ENCODE measurements at places on chromosomes 16 and 17.
A peak's percentile ranks its signal among the peaks of the same experiment; 100 is the strongest.

DNA sequence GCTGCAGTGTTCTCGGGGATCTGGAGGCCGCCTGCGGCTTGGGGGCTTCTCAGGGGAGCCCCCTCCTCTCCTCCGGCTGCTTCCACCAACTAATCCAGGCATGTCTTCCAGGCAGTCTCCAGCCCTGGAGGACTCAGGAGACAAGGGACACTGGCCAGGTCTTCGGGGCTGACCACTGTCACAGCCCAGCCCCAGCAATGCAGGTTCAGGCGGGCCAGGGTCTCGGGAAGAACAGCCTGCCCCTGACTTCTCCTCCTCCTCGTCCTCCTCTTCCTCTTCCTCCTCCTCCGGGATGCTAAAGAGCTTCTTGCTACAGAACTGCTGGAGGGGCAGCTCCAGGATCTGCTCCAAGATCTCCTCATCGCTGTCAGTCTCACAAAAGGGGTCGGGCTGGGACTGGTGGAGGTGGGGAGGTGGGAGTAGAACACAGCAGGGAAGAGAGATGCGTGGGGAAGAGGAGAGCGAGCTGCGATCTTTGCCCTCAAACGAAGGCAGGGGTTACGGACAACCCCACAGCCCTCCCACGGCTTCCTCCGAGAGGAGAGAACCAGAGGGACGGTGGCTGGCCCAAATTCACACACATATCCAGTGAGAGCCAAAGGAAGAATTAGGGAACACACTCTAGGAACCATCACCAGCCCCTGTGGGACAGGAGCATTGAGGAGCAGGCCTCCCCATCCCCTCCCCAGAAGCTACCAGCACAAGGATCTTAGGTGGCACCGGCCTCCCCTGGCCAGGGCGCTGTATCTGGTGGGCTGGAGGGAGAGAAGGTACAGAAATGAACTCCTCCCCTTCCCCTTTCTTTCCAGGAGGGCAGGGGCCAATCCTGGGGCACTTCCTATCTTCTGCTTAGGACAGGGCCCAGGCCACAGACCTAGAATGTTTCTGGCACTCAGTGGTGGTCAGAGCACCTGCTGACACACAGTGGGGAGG is 19.3 kb downstream of the TSPOAP1 start:
- no peak for DNase-seq

DNA sequence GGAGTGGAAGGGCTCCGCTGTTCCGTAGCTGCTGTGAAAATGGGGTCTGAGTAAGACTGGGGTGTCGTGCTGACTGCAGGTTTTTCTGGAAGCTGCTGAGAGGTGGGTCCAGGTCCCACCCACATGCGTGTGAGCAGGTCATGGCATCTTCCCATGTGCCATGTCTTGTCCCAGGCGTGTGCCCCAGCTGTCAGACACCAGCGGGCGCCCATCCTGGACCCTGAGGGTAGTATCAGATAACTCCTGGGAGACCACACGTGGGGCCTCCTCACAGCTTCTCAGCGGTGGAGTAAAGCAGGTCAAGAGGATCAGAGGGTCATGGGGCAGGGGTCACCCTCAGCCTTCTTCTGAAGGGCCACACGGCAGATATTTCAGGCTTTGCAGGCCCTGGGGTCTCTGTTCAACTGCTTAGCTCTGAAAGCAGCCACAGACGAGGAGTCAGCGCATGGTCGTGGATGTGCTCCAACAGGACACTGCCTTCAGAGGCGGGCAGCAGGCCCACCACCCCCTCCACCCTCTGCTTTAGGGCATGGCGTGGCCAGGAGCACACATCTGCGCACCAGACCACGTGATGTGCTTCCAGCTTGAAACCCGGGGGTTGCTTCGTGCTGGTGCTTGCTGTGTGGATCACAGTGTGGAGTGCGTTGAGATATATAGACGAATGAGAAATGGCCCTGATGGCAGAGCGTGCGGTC is 68.7 kb downstream of the BANP start:
- DNase-seq = no peak

- no peak for DNase-seq
These were observed 46.3 kb downstream of the ZNF18 start for GRCh38 chr17:11950771-11951519.

GRCh38 chr16:89011909-89012621 is 35.1 kb upstream of the CBFA2T3 start:
- DNase-seq = no peak

GRCh38 chr17:37488607-37489196 is 989 bp upstream of the DUSP14 start:
- DNase-seq = peak; percentile 36

DNA sequence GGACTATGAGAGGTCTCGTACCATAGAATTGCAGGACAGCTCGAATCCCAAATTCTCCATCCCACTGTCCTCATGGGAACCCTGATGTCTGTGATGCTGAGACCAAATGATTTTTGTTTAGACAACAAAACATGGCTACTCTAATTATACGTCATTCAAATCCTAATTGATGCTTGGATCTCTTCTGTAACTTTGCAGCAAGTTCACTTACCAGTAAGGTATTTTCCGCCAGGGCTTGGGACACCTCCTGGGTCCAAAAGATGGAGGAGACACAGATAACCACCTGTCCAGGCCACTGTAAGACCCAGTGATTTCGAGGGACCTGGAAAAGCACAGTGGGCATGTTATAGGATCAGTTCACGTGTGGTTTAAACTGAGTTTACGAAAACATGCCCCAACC is 92.8 kb downstream of the DNAH3 start:
- no peak for DNase-seq

- no peak for DNase-seq
These were observed 474.3 kb upstream of the TOM1L1 start for GRCh38 chr17:54426296-54426886.

DNA sequence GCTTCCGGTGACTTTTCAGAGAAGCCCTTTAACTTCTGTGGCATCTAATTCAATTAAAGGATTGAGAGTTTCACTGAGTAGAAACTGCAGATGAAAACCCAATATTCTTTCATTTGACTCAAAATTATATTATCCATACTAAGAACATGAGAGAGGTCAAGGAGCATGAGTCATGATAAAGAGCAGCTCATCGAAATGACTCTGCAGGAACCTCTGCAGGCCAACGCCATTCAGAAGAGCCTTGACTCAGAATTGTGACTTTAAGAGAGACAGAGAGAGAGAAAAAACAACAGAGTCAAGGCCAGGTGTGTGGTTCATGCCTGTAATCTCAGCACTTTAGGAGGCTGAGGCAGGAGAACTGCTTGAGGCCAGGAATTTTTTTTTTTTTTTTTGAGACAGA is 417.2 kb upstream of the XYLT1 start:
- DNase-seq = no peak

DNA sequence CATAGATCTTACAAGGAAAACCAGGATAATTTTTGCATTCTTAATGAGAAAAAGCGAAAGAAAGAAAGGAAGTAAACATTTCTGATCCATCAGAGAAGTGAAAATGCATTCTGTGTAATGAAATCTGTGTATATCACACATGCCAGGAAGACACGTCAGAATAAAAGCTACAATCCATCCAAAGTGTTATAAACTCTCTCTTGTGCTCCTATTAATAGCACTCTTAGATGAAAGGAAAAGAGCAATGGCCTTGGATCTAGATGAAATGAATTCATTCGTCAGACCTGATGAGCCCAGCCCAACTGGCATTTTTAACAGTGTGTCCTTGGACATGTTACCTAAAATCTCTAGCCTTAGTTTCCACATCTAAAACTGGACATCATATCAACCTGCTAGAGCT is 885.5 kb downstream of the CDH11 start:
- no peak for DNase-seq

DNA sequence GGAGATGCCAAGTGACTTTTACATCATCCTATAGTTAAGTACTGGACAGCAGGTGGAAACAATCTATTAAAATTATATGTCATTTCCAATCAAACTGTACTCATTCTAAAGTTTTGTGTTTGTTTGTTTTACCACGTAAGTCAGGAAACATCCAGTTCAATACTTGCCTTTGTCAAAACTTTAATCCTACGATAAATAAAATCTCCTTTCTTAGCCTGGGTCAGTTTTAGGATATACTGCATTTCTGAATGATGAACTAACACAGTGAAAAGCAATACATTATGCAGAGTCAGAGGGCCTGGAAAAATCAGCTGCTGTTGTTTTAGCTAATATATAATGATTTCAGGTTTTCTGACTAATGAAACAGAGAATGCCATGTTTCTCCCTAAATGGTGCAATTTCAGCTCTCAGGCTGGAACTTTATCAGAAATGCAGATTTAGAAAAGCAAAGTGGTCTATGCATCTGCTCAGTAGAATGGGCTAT is 756.4 kb downstream of the CDH11 start:
- DNase-seq = no peak

- DNase-seq = no peak
These were observed 107.4 kb upstream of the CRHR1 start for GRCh38 chr17:45676695-45677094.

DNA sequence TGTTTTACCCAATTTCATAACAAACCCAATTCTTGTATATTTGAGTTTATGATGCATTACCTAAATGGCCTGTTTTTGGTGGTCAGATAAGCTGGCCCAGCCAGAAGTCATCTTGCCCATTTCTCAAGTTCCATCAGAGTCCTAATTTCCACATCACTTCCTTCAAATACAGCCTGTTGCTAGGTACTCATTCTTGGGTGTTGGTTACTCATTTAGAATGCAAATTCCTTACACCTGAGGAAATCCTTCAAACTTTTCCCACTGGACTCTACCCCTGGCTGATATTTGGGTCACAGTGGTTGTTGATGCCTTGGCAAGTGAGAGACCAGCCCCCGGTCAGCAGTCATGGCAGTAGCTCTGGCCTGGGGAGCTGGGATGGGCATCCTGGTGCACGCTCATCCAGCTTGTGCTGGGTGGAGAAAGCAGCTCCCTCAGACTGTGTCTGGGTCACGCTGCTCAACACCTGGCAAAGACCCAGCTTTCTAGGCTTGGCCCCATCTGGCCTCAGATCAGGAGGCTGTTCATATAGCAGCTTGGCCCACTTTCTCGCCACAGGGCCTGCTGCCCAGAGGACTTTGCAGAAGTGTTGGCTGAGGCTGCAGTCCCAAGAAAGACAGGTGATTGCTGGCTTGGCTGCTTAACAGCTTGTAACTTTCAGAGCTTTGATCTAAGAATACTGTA is 25.8 kb downstream of the WSB1 start:
- DNase-seq = no peak

- DNase-seq = no peak
These were observed 106.3 kb upstream of the HSBP1 start for GRCh38 chr16:83701494-83701893.
